Left ventricle myocardium inferior (tissue), 1 donor: ENCODE measurements at places on chromosomes 7 and 10.

GRCh38 chr10:77436257-77436975 is 201.2 kb downstream of the KCNMA1 start:
- no peak for DNase-seq

GRCh38 chr7:96942112-96942511 is 63.2 kb upstream of the DLX6 start:
- DNase-seq: no peak

DNA sequence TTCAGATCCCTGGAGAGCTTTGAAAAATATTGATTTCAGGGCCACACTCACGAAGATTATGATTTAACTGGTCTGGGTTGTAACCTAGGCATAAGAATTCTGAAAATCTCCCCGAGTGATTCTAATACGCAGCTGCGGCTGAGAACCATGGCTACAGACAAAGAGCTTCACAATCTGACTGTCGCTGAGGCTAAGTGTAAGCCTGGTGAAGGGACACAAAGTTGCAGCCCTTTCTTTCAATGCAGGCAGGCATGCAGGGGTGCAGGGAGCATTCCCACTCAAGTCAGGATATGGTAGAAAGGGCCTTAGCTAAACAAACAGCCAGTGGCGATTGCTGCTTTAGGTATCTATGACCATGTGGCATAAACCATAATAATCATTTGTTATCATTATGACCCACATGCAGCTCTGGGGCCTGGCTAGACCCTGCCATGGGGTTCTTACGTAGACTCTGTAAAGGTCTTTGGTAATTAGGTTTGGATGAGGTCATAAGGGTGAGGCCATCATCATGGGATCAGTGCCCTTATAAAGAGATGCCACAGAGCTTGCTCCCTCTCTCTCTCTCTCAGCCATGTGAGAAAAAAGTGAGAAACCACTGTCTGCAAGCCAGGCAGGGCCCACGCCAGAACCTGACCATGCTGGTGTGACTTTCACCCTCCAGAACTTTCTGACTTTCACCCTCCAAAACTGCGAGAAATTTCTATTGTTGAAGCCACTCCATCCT is 88.4 kb upstream of the LANCL2 start:
- no peak for DNase-seq

GRCh38 chr7:157715938-157716280 is 379.1 kb downstream of the DNAJB6 start:
- no peak for DNase-seq

- no peak for DNase-seq
These were observed 58.4 kb downstream of the DNAJB6 start for GRCh38 chr7:157395206-157395605.

- DNase-seq: no peak
These were observed 185.5 kb downstream of the SGMS1 start for GRCh38 chr10:50438049-50438936.

DNA sequence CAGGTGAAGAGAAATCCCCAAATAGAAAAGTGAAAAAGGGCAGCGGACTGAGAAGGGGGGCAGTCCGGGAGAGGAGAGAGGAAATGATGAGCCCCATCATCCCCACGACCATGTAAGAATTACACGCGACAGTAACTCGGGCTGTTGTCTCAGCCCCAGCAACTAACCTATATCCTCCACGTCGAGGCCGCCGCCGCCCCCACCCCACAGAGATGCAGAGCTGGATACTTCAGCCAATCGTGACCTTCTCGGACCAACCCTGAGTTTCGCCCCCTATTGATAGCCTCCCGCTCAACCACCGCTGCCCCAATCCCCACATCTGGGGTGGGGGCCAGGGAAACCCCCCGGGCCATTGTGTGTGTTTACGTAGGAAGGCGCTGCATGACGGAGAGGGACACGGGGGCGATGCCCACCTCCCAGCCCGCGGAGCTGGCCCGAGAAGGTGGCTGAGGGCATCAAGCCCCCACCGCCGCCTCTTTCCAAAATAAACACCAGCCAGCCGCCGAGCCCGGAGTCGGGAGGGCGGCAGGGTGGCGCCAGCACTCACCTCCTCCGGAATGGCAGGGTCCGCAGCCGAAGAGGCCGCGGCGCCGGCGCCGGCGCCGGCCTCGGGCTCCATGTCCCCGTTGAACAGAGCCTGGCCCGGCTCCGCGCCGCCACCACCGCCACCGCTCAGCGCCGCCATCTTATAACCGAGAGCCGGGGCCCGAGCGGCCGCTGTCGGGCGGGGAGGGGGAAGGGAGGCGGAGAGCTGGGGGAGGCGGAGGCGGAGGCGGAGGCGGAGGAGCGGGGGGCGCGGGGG is 509 bp downstream of the BRAF start:
- peak; percentile 81 for DNase-seq

DNA sequence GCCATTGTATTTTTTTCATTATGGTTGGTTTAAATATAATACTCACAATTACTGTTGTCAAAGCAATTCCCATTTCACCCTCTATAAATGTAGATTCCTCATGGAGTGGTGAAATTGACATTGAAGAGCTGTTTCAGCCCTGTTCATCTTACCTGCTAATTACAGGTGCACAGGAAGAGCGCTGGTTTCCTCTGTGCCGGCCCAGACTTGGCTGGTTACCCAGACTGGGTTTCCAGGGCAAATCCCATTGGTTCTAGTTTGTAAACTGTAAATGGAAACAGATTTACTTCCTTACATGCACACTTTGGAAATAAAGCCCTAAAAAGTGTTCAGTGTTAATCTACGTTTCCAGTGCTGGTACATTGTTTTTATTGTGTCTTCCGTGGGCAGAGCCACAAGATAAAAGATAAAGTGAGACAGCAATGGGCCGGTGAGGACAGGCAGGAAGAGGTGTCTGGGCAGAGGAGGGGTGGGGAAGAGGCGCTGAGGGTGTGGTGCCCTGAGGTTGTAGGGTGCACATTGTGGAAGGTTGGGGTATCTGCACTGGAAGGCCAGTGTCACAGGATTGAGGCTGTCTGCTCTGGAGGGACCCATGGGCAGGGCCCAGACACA is 71.6 kb upstream of the ZPBP start:
- no peak for DNase-seq

GRCh38 chr10:96840841-96841518 is 8.9 kb downstream of the LCOR start:
- no peak for DNase-seq

DNA sequence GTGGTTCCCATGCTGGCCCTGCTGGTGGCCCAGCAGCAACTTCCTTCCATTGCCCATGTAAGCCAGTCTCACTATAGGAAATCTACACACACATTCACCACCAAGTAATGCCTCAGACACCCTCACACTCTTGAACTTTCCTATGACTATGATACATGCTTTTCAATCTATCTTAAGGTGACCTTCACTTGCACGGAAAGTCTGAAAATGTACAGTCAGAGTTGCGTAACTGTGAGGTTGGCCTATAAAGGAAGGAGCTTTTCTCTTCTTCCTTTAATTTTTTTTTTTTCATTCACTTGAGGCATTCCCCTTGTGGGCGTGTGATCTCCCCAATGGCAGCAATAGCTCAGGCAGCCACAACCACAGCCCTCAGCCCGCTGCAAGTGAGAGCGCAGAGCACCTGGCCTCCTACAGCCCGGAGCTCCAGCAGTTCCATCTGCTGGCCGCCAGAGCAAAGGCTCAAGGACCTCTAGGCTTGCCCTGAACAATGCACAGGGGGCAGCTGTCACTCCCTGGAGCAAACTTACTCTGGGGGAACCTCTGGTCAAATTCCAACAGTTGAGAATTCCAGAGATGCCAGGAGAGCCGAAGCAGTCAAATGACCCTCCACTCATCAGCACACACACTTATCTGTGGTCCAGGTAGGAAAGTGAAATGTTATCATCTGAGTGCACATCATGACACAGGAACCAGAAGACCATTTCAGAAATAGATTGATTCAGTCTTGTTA is 123.1 kb upstream of the ADO start:
- no peak for DNase-seq

GRCh38 chr10:94292434-94293090 is 70.2 kb downstream of the NOC3L start:
- DNase-seq: peak; percentile 59

- no peak for DNase-seq
These were observed 8.2 kb downstream of the TM9SF3 start for GRCh38 chr10:96578633-96579032.

DNA sequence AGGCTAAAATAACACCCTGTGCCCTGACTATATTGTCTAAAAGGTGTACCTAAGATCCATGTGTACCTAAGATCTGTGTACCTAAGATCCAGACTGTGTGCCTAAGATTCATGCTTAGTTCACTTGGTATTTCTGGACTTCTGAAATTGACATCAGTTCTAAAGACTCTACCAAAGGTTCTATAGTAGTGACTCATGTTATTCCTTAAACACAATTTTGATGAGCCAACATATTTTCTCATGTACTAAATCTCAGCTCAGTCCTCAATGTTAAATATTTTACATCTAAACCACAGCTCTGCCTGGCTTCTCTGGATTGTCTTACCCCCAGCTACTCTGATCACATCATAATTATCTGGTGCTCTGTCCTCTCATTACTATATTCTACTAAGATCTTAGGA is 802.3 kb upstream of the SORCS1 start:
- no peak for DNase-seq

DNA sequence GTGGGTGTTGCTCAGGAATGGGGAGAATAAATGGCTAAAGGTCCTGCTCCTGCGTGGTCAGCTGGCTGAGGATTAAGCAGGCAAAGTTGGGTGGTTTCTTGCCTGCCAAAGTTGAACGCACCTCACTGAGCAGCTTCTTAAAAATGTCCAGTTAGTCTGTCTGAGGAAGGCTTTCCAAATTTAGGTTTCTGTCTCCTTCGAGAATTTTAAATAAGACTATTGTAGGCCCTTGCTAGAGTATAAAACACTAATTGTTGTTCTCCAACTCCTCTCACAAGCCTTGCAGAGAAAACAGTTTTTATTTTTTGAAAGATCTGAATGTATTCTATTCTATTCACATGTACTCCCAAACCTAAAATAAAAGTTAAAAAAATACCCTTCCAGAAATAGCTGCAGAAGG is 122.0 kb upstream of the LAMB4 start:
- DNase-seq: no peak

DNA sequence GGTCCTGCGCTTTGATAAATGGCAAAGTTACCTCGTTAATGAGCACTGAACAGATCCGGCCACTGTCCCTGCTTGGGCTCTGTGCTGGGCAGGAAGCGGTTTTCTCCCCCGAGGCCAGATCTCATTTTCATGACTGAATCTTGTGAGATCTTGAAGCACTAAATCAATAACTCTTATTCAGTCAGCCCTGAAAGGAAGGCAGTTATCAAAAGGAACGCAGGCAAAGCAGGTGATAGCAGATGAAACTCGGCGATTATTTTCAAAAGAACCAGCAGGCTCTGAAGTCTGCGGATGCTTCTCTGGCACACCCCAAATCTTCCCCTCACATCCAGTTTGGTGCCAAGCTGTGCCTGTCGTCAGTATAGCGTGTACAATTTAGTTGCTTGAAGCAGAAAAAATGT is 228.7 kb downstream of the BAMBI start:
- no peak for DNase-seq

DNA sequence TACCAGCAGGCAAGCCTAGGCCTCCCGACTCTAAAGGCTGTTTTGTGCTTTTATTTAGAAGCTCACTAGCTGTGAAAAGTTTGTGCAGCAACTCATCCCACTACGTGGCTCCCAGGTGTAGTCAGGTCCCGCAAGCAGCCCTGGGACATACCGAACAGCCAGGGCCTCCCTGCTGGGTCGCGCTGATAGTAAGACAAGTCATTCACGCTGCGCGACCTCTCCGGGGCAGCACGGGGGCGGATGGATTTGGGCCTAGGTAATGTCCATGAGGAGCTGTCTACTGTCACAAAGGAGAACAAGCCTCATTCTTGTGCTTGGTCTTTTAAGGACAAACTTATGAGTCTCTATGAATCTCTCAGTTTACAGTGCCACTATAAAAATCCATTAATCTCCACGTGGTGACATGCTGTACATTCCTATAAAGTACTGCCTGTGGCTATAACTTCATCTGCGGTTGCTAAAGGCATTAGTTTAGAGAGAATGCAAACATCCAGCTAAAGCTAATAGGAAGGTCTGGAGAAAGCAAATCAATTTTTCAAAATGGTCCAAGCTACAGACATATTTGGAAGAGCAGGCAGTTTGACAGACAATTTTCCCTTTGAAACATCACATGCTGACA is 546.8 kb downstream of the PHTF2 start:
- DNase-seq: no peak

GRCh38 chr7:71548746-71549145 is 416.8 kb downstream of the GALNT17 start:
- DNase-seq: no peak

DNA sequence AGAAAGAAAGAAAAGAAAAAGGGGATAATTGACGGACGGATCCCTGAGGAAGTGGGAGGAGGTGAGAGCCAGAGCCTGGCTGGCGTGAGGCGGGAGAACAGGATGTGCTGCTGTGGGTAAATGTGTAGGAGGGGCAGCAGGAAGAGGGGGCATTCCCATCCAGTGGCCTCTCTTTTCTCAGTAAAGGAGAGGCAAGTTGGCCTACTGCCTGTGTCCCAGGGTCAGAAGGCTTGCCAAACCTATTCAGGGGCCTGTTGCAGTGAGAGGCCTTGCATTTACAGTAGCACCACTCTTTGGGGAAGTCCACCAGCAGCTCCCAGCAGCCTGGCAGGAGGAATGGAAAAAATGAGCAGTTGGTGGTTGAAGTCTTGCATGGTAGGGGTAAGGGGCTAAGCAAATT is 26.6 kb upstream of the ASCC1 start:
- peak; percentile 68 for DNase-seq

GRCh38 chr7:140593672-140593982 is 47.0 kb downstream of the DENND2A start:
- no peak for DNase-seq

GRCh38 chr7:68249611-68250010 is 1253.0 kb downstream of the TYW1 start:
- no peak for DNase-seq

- DNase-seq: no peak
These were observed 2.5 kb downstream of the SLK start for GRCh38 chr10:103969436-103969835.

DNA sequence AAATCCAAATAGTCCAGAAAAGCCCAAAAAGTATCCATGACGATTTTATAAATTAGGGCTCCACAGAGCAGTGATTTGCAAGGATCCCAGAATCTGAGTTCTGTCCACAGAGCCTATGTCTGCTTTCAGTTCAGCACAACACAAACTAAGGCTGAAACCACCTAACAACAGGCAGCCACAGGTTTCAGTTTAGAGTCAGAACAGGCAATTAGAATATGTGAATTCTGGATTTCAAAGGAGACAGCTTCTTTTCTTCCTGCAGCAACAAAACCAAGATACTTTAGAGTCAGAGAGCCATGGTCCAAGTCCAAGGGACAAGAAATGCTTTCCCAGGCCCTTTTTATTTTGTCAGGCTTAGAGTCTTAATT is 23.6 kb downstream of the IFIT3 start:
- no peak for DNase-seq
